Activated CD4-positive, alpha-beta T cell treated with anti-CD3 and anti-CD28 coated beads for 4 hours (primary cell): ENCODE measurements at places on chromosomes 3 and 15.

DNA sequence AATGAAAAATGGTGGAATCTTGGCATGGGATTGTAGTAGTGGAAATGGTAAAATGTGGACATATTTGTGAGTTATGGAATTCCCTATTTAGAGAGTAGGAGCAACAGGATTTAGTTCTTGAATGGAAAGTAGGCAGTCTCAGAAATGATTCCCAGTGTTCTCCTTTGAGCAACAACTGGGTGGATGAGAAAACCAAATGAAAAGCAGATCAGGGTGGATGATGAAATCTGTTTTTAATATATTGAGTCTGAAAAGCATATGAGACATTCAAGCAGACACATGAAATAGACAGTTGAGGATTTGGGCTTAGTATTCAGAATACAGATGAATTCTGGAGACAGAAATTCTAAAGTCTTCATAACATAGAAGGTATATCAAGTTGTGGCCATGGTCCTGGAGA is 451.3 kb downstream of the LPP start:
- no peak for DNase-seq

DNA sequence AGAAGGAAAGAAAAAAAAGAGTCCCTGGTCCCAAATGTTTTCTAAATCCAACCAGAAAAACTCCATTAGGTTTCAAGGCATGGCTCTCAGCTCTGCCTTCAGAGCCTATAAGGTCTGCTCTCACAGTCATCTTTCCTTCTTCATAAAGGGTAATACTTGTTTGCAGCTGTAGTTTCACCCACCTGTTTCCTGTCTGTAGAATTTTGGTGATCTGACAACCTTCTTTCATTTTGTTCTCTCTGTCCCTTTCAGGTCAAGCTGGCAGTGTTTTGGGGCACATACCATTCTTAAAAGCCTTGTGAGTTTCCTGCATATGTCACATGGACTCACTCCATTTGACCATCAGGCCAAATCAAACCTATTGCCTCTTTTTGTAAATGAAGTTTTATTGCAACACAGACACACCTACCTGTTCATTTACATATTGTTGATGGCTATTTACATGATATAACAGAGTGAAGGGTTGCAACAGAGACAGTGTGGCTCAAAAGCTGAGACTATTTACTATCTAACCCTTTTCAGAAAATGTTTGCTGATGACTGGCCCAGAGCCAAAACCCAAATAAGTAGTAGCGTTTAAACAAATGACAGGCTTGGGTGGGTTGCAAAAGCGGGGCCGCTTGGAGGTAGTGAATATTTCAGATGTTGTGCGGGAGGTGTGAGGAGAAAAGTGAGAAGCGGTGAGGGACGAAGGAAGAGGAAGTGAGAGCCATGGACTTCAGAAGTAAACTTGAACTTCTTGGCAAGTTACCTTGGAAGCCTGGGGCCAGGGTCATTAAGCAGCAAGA is 292.7 kb upstream of the PROK2 start:
- DNase-seq = no peak

- no peak for DNase-seq
Observed at GRCh38 chr3:12347301-12347700, 58.4 kb downstream of the PPARG start.

DNA sequence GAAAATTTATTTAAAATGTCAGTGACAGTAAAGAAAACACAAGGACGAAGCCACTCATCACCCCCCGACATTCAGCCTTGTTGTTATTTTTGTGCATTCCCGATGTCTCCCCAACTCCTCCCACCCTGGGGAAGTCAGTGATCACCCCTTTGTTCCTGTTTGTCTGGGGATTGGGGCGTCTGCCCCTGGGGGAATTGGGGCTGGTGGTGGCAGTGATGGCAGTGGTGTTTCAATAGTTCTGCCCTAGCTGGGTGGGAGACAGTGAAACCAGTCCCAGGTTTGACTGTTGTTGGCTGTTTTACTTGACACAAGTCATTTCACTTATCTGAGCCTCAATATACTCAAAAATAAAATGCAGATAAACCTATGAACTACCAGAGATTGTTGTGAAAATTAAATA is 33.5 kb downstream of the IRAK2 start:
- no peak for DNase-seq

- no peak for DNase-seq
Observed at GRCh38 chr3:168870892-168871291, 775.2 kb upstream of the GOLIM4 start.

GRCh38 chr15:95996494-95996893 is 334.0 kb upstream of the NR2F2 start:
- DNase-seq = no peak

GRCh38 chr3:113783463-113783862 is 36.6 kb downstream of the ATP6V1A start:
- DNase-seq = no peak

DNA sequence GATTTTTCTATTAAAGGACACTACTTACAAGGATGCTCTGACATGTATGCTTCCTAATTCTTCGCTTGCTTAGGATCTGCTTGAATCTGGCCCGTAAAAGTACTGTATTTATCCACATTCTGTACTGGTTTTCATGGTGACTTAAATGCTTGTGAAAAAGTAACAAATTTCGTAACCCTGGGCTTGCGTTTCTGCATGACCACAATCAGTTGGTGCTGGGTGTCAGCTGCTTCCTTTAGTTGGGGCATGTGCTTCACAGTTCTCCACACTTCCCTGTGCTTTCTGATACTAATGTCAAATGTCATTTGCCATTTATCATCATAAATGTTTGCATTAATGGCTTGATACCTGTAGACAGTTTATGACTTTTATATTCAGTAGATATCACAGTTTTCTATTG is 218.4 kb upstream of the MLF1 start:
- DNase-seq = no peak

GRCh38 chr15:43896543-43896942 is 69.7 kb downstream of the WDR76 start:
- no peak for DNase-seq

- no peak for DNase-seq
Observed at GRCh38 chr15:44009038-44009437, 182.2 kb downstream of the WDR76 start.

DNA sequence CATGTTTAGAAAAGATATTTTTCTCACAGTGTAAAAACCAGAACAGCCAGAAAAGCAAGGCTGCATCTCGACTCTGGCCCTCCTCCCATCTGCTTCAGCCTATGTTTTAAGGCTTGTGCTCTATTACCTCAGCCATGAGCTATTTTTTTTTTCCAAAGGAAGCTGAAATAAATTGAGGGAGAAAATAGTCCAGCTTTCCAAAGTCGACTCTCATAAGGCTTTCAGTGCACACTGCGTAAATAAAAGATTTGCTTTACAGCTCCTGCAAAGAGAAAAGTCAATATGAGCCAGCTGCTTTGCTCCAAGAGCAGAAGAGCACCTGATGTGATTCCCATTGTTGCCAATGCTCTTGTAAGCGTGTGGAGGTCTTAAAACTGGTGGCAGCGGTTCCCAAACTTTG is 26.7 kb downstream of the SCG3 start:
- no peak for DNase-seq

GRCh38 chr3:152302521-152303021 is 33.8 kb downstream of the MBNL1 start:
- DNase-seq = no peak

DNA sequence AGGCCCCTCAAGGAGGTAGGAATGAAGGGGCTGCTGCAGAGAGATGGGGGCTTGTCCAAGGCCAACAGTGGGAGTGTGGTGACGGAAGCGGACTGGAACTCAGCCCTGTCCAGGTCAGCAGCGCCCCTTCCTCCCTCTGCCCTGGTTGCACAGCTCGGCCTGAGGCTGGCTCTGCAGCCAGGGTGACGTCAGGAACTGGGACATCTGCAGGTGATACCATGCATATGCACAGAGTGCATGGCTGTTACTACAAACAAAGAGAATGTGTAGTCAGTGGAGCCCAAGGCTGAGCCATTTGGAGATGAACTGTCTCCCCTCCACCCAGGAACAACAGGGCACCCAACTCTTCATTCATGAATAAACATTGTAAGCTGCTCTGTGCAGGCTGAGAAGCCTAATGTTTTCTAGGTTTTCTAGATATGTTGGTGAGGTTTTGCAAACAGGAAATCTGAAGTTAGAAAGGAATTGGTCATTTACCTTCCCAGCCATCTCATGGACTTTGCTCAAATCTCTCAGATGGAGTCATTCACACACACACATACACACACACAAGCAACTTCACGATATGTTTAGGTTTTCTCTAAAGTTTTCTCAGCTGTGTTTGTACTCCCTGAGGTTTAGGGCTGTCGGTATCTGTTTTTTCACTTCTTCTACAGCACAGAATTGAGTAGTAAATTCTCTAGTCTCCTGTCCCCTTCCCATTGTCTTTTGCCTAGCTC is 117.2 kb downstream of the TLE3 start:
- no peak for DNase-seq

- no peak for DNase-seq
Observed at GRCh38 chr3:152349392-152349791, 80.7 kb downstream of the MBNL1 start.

DNA sequence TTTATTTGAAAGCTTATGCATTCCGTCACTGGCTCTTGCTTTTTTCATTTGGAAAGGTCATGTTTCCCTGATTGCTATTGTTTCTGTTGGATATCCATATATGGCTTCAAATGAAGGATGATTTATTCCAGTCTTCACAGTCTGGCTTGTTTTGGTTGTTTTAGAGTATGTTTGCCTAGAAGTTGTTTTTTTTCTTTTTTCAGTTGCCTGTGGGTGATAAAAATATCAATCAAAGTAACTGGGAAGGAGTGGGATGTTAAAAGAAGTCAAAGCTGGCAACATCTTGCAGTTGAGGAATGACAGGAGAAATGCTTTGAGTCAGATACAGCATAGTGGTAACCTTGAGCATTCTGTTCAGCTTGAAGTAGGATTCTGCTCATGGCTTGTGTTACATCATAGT is 610.5 kb downstream of the PLOD2 start:
- DNase-seq = no peak

GRCh38 chr3:42891042-42891441 is 14.9 kb upstream of the ZNF662 start:
- no peak for DNase-seq

DNA sequence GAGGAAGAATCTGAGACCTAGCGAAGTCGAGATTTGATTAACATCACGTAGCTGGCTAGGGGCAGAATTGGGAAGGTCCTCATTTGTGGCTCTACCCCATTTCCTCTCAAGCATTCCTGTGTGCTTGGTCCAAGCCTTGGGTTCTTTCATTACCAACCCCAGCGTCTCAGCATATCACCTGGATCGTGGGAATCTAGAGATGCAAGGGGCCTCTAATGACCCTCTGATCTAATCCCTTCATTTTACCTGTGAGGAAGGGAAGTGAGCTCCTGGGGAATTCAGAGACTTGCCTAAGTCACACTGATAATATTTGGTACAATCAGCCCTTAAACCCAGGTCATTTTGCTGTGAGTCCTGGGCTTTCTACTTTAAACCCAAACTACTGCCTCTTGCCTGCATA is 2.0 kb downstream of the GPR87 start:
- DNase-seq = no peak

- DNase-seq = no peak
Observed at GRCh38 chr3:124260206-124260915, 268.4 kb upstream of the ROPN1 start.

- no peak for DNase-seq
Observed at GRCh38 chr15:78565951-78566774, 843 bp downstream of the CHRNA5 start.

GRCh38 chr15:79467865-79468586 is 35.9 kb downstream of the MINAR1 start:
- no peak for DNase-seq

DNA sequence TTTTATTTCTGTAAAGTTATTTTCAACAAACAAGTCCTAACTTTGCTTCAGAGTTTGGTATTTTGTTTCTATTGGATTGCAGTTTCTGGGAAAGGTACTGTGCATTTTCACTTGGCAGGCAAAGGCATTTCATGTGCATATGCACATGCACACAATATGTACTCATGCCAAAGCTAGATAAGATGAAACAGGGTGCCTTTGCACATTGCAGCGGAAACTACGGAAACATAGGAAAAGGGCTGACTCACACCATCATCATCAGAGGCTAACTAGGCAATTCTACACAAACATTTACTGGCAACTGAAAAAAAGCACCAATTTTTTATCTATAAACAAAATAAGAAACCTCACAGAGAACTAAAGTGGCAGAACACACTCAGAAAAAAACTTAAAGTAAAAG is 550.6 kb upstream of the NECTIN3 start:
- no peak for DNase-seq

GRCh38 chr3:151923901-151924300 is 50.5 kb downstream of the SUCNR1 start:
- no peak for DNase-seq

DNA sequence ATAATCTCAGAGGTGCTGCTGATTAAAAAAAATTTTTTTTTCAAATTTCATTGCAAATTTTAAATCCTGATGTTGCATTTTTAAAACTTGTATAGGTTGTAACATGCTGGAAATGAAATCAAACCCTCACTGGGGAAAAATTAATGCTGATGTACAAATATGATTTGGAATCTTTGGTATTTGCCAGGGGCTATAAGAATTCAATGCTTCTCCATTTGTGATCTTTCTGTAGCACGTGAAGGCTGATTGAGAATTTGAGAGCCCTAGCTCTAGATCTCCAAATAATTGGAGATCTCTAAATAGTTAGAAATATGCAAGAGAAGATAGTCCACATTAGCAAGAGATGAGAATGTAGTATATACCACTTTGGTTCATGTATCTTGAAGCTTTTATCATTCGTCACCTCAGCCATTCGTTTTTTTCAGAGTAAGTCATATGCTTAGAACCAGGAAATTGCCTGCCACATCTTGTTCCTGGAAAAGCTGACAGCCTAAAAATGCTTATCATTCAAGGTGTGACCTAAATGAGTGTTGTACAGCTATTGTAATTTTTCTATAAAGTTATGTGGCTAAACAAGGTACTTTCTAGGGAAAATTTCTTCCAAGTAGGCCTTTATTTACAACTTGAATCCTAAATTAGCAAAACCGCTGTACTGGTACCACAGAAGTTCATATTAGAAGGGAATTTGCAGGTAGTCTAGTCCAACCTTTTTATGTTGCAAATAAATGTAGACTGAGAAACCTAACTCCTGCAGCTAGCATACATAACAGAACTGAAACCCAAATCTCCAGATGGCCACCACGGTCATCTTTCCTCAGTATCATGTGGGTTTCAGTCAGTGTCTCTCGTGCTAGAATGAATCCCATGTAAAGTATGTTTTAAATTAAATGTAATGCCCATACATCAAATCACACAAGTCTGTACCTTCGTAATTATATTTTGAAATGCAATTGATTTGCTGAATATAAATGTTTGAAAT is 48.5 kb downstream of the FNDC3B start:
- DNase-seq = no peak
